ENCODE measurements at places on chromosomes 4 and X. TPM values are rescaled to one million over a fixed set of nuclear protein-coding genes. Genes with fewer than 3 reads are reported as not detected.

- no peaks in the 10 kb centered on the region for H3K4me1 ChIP-seq
- no peaks in the 10 kb centered on the region for H3K27me3 ChIP-seq
- no peak overlapping the region for H3K27ac ChIP-seq
- no peak for DNase-seq
- H3K4me3 ChIP-seq: no peak overlapping the region
These were observed 69.7 kb downstream of the PPP1R2C start for GRCh38 chrX:42708222-42708621.

DNA sequence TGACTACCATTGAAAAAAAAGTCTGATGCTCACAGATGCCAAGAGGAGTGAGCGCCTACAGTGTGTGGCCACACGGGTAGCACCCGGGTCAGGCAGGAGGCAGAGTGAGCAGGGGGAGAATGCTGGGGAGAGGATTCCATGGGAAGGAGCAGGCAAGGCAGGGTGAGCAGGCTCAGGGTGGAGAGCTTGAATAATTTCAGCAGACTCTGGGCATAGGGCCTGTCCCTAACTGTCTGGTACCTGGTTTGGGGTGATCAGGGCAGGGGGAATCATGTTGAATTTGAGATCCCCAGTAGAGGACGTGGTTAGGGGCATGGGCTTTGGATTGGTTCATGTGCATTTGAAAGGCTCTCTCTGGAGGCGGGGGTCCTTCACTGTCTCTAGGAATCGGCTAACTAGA, 51.2 kb upstream of the TLR3 start:
- DNase-seq: peak; percentile 70
- H3K4me1 ChIP-seq: peaks cover 18% of the 10 kb centered on the region
- no peak overlapping the region for H3K27ac ChIP-seq
- no peaks in the 10 kb centered on the region for H3K36me3 ChIP-seq
- no peaks in the 10 kb centered on the region for H3K27me3 ChIP-seq
- H3K4me3 ChIP-seq: no peak overlapping the region

SPARCL1 gene
- 1,947 TPM for total RNA-seq

GRCh38 chrX:261919-262352, 19.2 kb upstream of the PLCXD1 start:
- no peaks in the 10 kb centered on the region for H3K4me1 ChIP-seq
- no peak overlapping the region for H3K4me3 ChIP-seq
- H3K36me3 ChIP-seq: no peaks in the 10 kb centered on the region

DNA sequence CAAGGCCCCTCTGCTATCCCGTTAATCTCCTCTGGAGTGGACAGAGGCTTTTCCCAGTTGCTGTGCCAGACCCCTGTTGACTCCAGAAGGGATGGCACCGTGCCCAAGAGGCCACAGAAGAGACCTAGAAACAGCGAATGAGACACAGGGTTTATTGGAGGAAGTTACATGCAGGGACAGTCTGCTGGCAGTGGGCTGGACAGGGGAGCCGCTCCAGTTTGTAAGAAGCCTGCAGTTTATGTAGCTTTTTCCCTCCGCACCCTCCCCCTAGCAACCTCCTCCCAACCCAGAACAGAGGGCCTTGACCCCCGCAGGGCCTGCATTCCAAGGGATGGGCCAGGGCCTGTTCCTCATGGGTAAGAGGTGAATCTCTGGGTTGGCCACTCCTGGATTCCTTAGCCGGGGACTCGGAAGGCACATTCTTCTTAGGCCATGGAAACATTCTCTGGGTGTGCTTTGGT, 216.8 kb upstream of the PSAPL1 start:
- peak overlapping the region; percentile 18 for H3K27ac ChIP-seq
- H3K27me3 ChIP-seq: no peaks in the 10 kb centered on the region
- no peaks in the 10 kb centered on the region for H3K36me3 ChIP-seq
- H3K4me1 ChIP-seq: no peaks in the 10 kb centered on the region

DNA sequence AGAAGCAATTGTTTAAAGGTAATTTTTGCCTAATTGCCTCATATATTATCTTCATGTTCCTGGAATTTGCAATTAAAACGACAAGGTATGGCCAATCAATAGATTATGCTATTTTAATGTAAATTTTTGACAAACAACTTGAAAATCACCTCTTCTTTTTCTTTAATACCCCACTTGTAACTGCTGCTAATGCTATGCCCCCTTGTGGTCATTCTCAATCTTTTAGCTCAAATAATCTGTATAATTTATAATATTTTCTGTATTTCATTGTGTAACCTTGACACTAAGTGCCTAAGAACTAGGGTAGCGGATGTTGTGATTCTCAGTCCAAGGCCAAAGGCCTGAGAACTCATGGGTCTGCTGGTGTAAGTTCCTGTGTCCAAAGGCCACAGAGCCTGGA, 831.7 kb upstream of the POU3F4 start:
- H3K27ac ChIP-seq: no peak overlapping the region
- no peaks in the 10 kb centered on the region for H3K36me3 ChIP-seq
- H3K4me3 ChIP-seq: no peak overlapping the region
- no peak for DNase-seq
- no peaks in the 10 kb centered on the region for H3K4me1 ChIP-seq

SRD5A3 gene
- total RNA-seq: 5.1 TPM

DNA sequence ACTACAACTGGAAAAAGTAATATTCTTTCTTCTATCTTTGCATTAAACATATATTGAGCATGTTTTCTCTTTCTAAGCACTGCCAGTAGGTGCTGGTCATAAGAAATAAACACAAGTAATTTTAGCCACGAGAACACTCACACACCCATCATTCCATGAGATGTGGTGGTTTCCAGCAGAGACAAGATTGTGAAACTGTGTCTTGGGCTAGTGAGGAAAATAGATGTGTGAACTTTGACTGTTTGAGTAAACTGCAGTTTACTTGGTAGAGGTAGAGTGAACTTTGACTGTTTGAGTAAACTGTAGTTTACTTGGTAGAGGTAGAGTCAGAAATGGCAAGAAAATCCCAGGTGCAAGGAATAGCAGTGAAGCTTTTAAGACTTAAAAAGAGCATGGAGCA, 300.9 kb upstream of the HS3ST1 start:
- DNase-seq: no peak
- no peak overlapping the region for H3K4me3 ChIP-seq
- no peaks in the 10 kb centered on the region for H3K4me1 ChIP-seq
- no peaks in the 10 kb centered on the region for H3K27me3 ChIP-seq
- no peaks in the 10 kb centered on the region for H3K36me3 ChIP-seq
- no peak overlapping the region for H3K27ac ChIP-seq

GRCh38 chr4:168685136-168685809, 188.4 kb downstream of the PALLD start:
- no peak for DNase-seq
- H3K27me3 ChIP-seq: no peaks in the 10 kb centered on the region
- no peak overlapping the region for H3K4me3 ChIP-seq
- H3K36me3 ChIP-seq: no peaks in the 10 kb centered on the region
- H3K4me1 ChIP-seq: no peaks in the 10 kb centered on the region

DNA sequence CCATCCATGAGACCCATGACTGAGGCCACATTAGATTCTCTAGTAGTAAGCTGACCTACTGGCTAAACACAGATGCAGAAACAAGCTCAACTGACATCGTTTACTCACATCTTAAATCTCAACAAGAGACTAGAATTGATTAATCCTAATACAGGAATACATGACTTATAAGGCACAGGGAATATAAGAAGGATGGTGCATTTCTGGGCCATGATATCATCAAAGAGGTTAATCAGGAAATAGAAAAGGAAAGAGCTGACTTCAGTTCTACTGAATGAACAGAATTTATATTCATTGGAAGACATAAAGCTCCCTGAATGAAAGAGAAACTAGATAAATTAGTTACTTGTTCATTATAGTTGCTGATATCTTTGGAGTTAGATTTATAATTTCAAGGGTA, 1406.5 kb downstream of the STIM2 start:
- H3K27ac ChIP-seq: no peak overlapping the region
- H3K27me3 ChIP-seq: no peaks in the 10 kb centered on the region

TLR3 gene
- 3.7 TPM for total RNA-seq

MXD4 gene
- 76.4 TPM for total RNA-seq

- peak overlapping the region; percentile 73 for H3K27ac ChIP-seq
- no peaks in the 10 kb centered on the region for H3K36me3 ChIP-seq
- H3K4me3 ChIP-seq: no peak overlapping the region
- H3K4me1 ChIP-seq: peaks cover 100% of the 10 kb centered on the region
These were observed 19.0 kb downstream of the GAB1 start for GRCh38 chr4:143355540-143356217.

GRCh38 chrX:11934089-11934488, 176.1 kb downstream of the MSL3 start:
- no peak overlapping the region for H3K4me3 ChIP-seq
- no peak for DNase-seq
- no peaks in the 10 kb centered on the region for H3K4me1 ChIP-seq
- no peaks in the 10 kb centered on the region for H3K27me3 ChIP-seq

- no peaks in the 10 kb centered on the region for H3K27me3 ChIP-seq
- H3K4me1 ChIP-seq: peaks cover 14% of the 10 kb centered on the region
- H3K36me3 ChIP-seq: no peaks in the 10 kb centered on the region
- DNase-seq: no peak
- H3K4me3 ChIP-seq: peak overlapping the region; percentile 81
These were observed 1.6 kb downstream of the PI4K2B start for GRCh38 chr4:25235401-25235800.

GSX2 gene
- not detected for total RNA-seq

- H3K36me3 ChIP-seq: no peaks in the 10 kb centered on the region
- no peaks in the 10 kb centered on the region for H3K4me1 ChIP-seq
- DNase-seq: no peak
These were observed 41.8 kb downstream of the RBM47 start for GRCh38 chr4:40587826-40588225.

DNA sequence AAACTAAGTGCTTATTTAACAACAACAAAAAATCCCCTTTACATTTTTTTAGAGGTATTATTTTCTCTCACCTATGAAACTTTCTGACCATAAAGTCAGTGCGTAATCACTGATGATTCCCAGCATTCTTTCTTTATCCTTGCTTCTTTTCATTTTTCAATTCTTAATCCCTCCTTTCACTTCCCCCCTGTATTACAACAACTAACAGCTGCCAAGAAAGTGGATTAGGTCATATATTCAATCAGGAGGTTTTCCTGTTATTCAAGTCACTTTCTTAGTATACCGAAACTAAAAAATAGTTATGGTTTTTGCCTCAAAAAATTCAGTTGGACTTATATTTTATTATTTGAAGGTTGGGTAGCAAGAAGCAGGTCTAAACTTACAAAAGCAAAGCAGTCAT, 2.1 kb upstream of the STAP1 start:
- no peak overlapping the region for H3K27ac ChIP-seq
- no peak overlapping the region for H3K4me3 ChIP-seq
- H3K4me1 ChIP-seq: no peaks in the 10 kb centered on the region
- H3K36me3 ChIP-seq: no peaks in the 10 kb centered on the region

- H3K27me3 ChIP-seq: no peaks in the 10 kb centered on the region
- H3K27ac ChIP-seq: no peak overlapping the region
- no peak for DNase-seq
- no peaks in the 10 kb centered on the region for H3K4me1 ChIP-seq
- no peak overlapping the region for H3K4me3 ChIP-seq
These were observed 147.5 kb upstream of the FAM241A start for GRCh38 chr4:111997785-111998184.

RBM46 gene
- not detected for total RNA-seq

- H3K4me1 ChIP-seq: peaks cover 8% of the 10 kb centered on the region
- H3K4me3 ChIP-seq: no peak overlapping the region
- DNase-seq: no peak
These were observed 67.7 kb downstream of the RWDD4 start for GRCh38 chr4:183591301-183591700.

- no peaks in the 10 kb centered on the region for H3K36me3 ChIP-seq
- no peak for DNase-seq
- no peaks in the 10 kb centered on the region for H3K27me3 ChIP-seq
- H3K4me1 ChIP-seq: no peaks in the 10 kb centered on the region
- H3K27ac ChIP-seq: no peak overlapping the region
- no peak overlapping the region for H3K4me3 ChIP-seq
These were observed 277.0 kb upstream of the EDA2R start for GRCh38 chrX:66915893-66916292.

Data from esophagus muscularis mucosa (tissue), 4 donors.